ENCODE measurements at places on chromosomes 2 and 18. TPM values are rescaled to one million over a fixed set of nuclear protein-coding genes. Genes with fewer than 3 reads are reported as not detected.

The DCDC2C gene
- total RNA-seq = not detected

The MRPL33 gene
- total RNA-seq = 33.1 TPM

The CYP27C1 gene
- not detected for total RNA-seq

The ZC3H8 gene
- total RNA-seq = 16.2 TPM

The PCARE gene
- total RNA-seq = not detected

The CEP76 gene
- 8.0 TPM for total RNA-seq

The LINC00305 gene
- not detected for total RNA-seq

The MCEE gene
- total RNA-seq = 4.3 TPM

The TBR1 gene
- total RNA-seq = not detected

The LRATD1 gene
- total RNA-seq = not detected

The TRABD2A gene
- 166 TPM for total RNA-seq

The CRIM1 gene
- 1.7 TPM for total RNA-seq

The RIT2 gene
- total RNA-seq = not detected

The MBD5 gene
- total RNA-seq = 52.9 TPM

The LHCGR gene
- not detected for total RNA-seq

The C2orf80 gene
- not detected for total RNA-seq

The RGPD8 gene
- total RNA-seq = 65.9 TPM

The GKN2 gene
- not detected for total RNA-seq

The G6PC2 gene
- not detected for total RNA-seq

The OTOS gene
- not detected for total RNA-seq

The FAP gene
- not detected for total RNA-seq

The MOGAT1 gene
- total RNA-seq = not detected

The GPR45 gene
- total RNA-seq = not detected

The CYP1B1 gene
- 0.14 TPM for total RNA-seq

The TAF4B gene
- 13.7 TPM for total RNA-seq
